Right hindlimb (tissue), 1 donor: ENCODE measurements at places on chromosomes 13 and 19.

GRCh38 chr13:107553838-107554237 is 661.5 kb downstream of the LIG4 start:
- DNase-seq: no peak

DNA sequence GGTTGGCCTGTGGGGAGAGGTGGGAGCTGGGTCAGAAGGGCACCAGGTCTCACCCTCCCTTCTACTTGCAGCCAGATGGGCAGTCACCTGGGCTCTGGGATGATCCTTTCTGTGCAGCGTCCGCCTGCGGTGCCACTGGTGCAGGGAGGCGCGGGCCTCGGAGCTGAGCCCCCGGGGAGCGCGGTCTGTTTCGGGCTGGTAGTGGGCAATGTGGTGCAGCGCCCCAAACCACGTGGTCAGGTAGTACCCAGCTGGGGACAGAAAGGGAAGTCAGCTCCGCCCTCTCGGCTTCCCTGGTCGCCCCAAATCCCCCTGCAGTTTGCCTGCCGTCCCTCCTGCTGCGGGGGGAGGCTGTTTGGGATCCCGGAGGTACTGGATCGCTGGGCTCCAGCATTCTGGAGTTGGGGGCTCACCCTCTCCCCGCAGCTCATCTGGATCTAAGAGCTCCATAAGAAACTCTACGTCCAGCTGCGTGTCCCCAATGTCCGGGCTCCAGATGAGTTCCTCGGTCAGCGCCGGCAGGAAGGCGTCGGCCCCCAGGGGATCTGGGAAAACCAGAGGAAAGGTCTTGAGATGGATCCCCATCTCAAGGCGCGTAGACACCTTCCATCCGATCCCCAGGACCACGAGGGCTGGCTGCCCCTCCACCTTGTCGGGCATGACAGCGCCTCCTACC is 8.8 kb downstream of the RINL start:
- no peak for DNase-seq

DNA sequence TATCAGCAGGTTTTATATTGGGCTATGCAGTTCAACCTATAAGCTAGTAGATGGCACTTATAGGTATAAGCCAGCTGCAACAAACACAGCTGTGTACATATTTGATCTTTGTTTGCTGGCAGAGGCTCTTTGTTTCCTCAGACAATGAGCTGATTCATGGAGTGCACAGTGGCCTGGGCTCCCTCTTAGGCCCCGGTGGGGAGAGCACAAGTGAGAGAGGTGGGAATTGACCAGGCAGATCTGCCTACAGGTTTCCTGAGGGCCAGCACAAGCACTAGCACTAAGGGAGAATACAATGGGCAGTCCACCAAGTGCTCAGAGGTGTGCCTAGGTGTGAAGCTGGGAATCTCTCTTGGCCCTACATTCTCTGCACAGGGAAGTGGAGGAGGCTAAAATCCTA is 1390.7 kb downstream of the SLITRK5 start:
- DNase-seq: no peak

DNA sequence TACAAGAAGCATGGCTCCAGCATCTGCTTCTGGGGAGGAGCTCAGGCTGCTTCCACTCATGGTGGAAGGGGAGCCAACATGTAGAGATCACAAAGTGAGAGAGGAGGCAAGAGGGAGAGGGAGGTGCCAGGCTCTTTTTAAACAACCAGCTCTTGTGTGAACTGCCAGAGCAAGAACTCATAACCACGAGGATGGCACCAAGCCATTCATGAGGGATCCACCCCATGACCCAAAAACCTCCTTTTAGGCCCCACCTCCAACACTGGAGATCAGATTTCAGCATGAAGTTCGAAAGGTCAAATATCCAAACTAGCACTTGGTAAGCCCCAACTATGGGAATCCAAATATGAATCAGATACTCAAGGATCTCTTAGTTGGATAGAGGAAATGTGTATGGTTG is 131.2 kb downstream of the RXFP2 start:
- DNase-seq: no peak

- DNase-seq: no peak
These were observed 9.6 kb downstream of the CHERP start for GRCh38 chr19:16532440-16533234.
